ENCODE measurements at places on chromosomes 4 and X. TPM values are rescaled to one million over a fixed set of nuclear protein-coding genes. Genes with fewer than 3 reads are reported as not detected.
A peak's percentile ranks its signal among the peaks of the same experiment; 100 is the strongest.

DNA sequence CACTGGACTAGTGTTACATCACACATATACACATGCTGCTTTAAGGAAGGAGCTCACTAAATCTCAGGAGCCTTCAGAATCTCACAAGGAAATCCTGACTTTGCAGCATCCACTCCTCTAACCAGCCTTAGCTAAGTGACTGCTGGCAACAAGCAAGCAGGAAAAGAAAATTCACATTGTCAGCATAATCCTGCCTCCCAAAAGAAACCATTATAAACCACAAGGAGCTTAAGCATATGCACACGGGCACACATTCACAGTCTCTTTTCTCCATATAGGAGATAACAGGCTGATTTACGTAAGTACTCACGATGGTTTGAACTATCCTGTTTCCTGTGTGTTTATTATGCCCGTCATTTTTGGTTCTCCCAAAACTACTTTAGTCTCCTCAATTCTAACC lies 136.3 kb downstream of the TMEM144 start:
- DNase-seq = no peak

DNA sequence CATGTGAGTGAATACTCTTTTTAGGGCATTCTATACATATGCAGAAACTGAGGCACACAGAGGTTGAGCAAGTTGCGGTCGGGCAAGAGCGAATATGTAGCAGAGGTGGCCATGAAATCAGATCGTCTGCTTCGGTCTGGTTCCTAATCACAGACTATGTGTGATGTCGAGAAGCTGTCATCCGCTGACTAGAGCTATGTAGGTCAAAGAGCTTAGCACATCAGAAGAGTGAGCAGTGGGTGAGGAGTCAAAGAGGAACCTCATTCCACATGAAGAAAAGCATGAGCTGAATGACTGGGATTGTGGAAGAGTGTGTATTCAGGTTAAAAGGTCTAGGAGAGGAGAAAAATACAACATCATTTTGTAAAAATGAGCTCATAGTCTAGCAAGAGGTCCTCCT lies 19.0 kb downstream of the GAB3 start:
- DNase-seq = no peak

DNA sequence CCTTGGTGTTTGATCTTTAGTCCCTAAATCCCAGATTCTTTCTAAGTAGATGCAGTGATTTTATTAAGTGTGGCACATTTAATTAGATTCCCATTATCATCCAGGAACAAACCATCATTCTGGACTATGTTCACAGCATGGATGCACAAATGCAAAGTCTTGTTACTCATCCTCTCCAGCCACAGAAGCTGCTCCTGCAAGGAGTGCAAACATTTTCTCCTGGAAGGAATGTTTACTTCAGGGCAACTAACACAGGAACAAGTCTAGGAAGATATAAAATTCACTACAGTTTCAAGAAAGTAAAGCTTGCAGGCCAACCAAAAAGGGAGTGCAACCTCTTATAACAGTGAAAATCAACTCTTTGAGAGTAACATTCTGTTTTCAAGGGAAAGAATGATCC lies 106.0 kb downstream of the IQCM start:
- no peak for DNase-seq

DNA sequence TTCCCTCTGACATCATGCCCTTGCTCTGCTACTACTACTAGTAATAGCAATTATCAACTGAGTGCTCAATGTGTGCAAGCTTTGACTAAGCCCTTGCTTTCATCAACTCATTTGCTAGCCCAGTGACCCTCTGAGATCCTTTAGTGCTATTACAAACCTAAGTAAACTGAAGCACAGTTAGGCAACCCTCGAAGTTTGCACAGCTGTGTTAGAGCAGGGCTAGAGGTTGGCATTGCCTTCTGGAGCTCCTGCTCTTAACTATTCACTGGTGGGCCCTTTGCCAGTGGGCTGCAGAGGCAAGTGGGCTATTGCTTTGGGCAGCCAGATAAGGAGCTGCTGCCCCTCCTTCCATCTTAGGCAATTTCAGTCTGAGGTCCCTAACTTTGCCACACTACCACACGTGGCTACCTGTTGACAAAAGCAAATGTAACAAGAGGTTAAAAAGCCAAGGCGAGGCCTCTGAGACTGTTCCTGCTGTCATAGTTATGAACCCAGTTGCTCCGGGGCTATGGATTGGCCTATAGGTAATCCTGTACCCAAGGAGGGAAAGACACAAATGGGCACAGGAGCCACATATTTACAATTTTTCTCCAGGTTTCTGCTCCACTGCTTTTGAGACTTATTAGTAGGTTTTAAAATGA lies 41.5 kb upstream of the ANKRD50 start:
- no peak for DNase-seq

GRCh38 chrX:16992951-16993350 lies 46.5 kb downstream of the REPS2 start:
- no peak for DNase-seq

DNA sequence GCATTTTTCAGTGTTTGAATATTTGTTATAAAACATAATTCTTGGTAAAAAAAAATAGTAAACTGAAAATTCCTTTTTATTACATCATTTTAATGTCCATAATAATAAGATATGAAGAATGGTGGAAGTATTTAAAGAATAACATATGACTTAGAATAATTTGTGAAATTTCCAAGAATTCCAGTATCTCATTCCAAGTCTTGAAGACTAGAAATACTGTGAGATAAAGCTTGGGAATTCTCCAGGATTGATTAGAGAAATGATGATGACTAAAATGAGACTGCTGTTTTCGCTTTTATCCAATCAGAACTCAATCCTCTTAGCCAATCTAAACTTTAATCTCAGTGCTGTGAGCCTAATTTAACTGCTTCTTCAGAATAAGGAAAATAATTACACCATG lies 184.2 kb upstream of the HCCS start:
- no peak for DNase-seq

DNA sequence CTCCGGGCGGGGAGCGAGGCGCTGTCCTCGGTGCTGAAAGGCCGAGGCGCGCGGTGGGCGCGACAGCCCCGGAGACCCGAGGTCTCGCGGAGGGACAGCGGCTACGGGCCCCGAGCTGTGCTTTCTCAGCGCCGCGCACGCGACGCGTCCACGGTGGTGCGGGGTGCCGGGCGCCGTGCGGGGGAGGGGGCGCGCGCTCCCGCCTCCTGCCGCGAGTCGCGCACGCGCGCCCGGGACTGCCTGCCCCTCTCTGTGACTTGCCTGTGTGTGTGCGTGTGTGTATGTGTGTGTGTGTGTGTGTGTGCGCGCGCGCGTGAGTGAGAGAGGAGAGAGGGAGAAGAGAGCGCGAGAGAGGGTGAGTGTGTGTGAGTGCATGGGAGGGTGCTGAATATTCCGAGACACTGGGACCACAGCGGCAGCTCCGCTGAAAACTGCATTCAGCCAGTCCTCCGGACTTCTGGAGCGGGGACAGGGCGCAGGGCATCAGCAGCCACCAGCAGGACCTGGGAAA lies at the start of gene GRIA2:
Gene GRIA2 (plus strand): TSS at position 358 of the 511 bp plus-strand sequence. CDS start 315 bp downstream, outside the sequence.
- peak; percentile 84 for DNase-seq

GRCh38 chr4:154276496-154276895 lies 215.1 kb downstream of the DCHS2 start:
- no peak for DNase-seq

DNA sequence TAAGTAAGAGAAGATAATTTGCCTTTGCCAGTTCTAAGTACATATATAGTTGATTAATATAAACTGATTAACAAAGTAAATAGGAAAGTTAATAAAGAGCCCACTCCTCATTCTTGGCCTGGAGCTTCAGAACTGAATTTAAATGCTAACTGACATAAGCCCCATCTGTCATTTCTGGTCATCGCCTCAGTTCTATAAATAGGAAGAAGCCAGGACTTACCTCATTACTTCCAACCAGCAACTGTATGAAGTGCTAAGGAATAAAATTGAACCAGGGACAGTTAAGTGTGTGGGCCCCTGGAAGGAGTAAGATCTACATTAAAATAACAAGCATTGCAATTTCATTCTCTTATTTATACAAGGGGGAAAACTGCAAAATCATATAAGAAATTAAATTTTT lies 52.0 kb upstream of the PDLIM5 start:
- DNase-seq = no peak

DNA sequence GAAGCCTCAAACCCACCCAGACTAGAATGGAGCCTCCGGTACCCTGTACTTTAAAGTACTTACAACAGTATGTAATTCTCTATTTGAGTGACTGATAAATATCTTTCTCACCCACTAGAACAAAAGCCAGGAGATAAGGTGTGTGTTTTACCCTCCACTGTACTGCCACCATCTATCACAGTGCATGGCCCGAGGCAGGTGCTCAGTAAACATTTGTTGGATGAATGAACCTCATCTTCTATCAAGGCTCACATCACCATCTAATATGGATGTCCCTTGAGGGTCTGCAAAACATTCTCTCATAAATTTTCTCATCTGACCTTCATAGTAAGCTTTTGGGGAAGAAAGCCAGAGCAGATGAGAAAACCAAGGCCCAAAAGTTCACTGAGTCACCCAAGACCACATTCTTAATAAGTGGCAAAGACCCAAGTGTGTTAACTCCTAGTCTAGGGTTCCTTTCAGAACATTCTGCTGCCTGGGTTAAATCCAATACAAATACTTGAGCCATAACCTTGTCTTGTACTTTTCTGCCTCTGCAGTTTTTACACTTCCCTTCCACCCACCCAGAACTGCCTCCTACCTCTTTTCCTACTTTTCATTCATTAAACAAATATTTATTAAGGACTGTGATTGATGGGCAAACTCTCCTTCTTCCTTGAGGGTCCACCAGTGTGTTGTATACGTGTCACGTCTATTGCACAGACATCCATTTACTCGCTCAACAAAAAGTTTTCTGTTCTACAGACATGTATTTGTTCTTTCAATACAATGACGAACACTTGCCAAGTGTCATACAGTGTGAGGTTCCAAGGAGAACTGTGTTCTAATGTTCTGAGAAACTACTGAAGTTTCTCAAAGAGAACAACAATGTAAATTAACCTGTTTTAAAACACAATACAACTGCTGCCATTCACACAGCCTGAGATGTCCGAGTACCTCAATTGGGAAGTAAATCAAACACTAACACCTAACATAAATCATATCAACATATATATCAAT lies 35.7 kb downstream of the APBB2 start:
- DNase-seq = no peak

GRCh38 chr4:88178626-88179231 lies 20.3 kb upstream of the ABCG2 start:
- no peak for DNase-seq

Gene AMER1
- total RNA-seq = 10.4 TPM

Gene VSIG1
- 0.45 TPM for total RNA-seq

Data from cerebellum (tissue), 4 donors.